ENCODE measurements at places on chromosomes 7 and 10.

GRCh38 chr7:77353911-77354310 lies 62.2 kb downstream of the GSAP start:
- DNase-seq = no peak

- DNase-seq = no peak
Observed at GRCh38 chr10:114026189-114027040, 17.3 kb upstream of the ADRB1 start.

GRCh38 chr7:87810130-87810529 lies 66.0 kb downstream of the SLC25A40 start:
- no peak for DNase-seq

DNA sequence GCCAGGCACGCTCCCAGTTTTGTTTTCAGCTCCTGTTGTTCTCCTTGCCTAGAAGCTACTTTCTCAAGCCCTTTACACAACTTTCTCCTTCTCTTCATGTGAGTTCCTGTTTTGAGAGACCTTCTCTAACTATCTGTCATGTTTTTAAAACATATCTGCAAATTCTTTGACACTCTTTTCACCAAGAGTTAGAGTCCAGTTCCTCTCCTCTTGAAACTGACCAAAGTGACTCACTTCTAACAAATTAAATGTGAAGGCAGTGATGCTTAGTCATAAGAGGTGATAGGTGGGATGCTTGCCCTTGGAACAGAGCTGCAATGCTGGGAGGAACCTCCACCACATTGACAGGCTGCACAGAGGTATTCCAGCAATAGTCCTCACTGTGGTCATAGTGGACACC lies 25.3 kb downstream of the ZSCAN25 start:
- no peak for DNase-seq

DNA sequence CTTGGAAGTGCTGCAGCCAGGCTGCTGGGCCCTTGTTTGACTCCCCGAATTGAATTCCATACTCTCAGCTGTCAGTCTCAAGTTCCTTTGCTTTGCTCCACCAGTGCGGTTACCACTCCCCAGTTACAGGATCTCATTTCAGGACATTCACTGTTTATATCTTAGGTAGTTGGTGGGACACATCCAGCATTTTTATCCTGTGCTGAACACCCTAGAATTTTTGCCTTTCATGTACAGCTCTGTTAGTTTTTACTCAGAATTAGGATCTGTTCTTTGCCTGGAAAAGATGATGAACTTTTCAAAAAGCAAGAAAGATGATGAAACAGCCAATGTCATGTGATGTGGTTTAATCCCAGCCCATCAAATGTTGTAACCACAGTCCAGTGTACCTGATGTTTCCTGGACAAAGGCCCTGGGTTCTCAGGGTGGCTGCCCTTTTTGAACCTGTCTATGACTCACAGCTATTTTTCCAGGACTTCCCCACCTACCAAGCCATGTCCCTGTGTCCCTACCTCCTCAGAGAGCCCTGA lies 149.7 kb downstream of the NOC3L start:
- no peak for DNase-seq

GRCh38 chr7:20296444-20296843 lies 34.3 kb upstream of the ITGB8 start:
- DNase-seq = no peak

DNA sequence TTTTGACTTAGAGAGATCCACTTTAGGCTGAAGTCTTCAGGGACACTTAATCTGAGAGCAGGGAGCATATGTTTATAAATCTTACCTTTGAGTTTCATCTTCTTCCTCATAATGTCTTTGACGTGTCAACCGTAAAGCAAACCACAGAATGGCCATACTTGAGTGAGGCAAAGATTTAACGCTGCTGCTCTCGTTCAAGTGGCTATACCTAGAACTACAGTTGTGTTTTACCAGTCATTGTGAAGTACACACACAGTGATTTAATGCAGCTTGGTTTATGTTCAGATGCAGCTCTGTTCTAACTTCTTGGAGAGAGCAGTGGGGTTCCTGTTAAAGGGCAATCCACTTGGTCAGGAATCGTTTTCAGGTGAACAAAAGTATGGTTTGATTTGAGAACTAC lies 39.9 kb upstream of the GOT1 start:
- no peak for DNase-seq

GRCh38 chr10:26739071-26739631 lies 41.6 kb downstream of the PDSS1 start:
- DNase-seq = no peak

DNA sequence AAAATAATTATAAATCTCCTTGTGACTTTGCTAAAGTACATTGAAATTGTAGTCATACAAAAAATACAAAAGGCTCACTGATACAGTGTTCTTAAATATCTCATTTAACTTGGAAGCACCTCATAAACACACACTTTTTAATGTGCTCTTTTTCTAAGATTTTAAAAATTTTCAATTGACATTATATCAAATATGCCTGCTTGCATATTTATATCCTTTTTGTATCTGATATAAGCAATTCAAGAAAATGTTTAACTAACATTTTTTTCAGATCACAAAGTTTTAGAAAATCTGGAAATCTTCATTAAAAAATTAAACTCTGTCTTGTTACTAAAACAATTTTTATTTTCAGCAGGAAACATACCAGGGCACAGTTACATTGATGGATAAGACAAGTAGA lies 661.5 kb downstream of the REEP3 start:
- no peak for DNase-seq

GRCh38 chr10:124403548-124403947 lies 15.2 kb downstream of the OAT start:
- no peak for DNase-seq

DNA sequence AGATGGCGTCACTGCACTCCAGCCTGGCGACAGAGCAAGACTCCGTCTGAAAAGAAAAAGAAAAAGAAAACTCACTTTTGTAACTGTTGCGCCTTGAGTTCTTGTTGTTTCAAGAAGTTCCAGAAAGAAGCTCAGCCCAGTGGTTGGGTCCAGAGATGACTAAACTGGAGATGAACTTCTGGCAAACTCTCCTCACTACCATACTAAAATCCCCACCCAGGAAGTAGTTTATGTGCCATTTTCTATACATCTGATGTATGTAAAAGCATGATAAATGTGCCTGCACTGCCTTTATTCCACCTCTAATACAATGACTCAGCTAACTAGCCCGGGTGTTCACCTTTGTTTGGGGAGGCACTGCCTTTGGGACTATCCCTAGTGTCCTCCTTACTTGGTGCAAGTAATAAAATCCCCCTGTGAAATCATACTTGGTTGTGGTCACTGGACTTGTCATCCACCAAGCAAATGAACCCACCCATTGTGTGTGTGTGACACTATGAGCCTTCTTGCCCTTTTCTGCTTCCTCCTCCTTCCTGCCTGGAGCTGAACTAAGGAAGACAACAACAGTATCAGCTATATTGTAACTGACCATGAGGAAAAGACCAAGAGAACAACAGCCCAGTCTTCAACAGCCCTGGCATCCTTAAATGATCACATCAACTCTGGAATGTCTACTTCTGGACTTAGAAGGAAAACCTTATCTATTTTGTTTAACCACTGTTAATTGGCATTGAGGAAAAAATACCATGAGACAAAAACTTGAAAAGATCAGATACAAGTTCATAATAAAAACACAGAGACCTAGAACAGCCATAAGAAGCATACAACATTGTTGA lies 33.6 kb downstream of the JMJD1C start:
- DNase-seq = no peak

- DNase-seq = no peak
Observed at GRCh38 chr10:52194191-52194590, 119.9 kb upstream of the DKK1 start.

DNA sequence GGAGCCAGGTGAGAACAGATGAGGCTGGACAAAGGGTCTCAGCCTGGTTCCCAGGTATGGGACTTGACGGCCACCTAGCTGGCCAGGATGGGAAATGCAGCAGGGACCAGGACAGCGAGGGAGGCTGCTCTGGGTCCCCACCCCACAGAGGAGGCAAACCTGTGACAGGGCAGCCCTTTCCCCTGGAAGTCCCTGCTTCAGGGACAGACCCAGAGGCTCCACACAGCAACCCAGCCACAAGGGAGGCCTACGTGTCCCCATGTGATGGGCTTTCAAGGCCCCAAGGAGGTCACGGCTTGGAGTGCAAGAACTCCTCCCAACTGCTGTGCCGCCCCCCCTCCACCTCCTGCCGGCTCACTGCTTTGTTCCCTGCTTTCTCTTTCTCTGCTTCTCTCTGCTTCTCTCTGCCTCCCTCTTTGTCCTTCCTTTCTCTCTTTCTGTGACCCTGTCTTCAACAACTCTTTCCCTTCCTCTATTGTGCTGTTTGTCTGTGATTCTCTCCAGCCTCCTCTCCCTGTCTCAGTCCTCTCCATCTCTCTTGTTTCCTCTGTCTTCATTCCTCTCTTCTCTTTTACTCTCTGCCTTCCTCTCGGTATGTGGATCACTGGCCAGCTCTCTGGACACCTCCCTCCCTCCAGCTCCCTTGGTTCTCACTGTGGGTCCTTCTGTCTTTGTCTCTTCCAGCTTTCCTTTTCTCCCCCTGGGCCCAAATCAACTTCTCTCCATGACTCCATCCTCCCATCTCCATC lies 9.6 kb upstream of the EIF5AL1 start:
- DNase-seq = no peak

DNA sequence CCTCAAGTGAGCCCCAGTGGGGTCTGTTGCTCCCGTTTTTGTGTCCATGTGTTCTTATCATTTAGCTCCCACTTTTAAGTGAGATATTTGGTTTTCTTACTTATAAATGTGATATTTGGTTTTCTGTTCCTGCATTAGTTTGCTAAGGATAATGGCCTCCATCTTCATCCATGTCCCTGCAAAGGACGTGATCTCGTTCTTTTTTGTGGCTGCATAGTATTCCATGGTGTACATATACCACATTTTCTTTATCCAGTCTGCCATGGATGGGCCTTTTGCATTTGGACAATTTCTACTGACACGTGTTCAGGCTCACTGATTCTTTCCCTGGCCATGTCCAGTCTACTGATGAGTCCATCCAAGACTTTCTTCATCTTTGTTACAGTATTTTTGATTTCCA lies 9.6 kb downstream of the SFXN2 start:
- no peak for DNase-seq

DNA sequence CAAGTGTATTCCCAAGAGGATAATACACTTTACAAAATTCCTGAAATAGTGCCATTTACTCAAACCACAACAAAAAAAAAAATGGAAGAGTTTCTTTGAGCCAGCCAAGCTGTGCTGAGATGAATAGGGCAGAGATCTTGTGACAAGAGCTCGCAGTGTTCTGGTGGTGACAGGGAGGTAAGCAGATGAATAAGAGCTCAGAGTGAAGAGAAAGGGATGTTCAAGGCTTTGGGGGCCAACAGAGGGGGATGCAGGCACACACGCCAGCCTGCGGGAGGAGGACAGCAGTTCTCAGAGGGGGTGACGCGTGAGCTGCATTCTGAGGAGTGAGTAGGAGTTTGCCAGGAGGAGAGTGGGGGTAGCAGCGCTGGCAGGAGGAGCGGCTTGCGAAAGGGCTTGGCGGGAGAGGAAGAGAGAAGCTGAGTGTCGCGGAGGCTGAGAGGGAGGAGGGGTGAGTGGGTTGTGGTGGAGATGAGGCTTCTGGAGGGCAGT lies 194.4 kb upstream of the IMMP2L start:
- DNase-seq = no peak

DNA sequence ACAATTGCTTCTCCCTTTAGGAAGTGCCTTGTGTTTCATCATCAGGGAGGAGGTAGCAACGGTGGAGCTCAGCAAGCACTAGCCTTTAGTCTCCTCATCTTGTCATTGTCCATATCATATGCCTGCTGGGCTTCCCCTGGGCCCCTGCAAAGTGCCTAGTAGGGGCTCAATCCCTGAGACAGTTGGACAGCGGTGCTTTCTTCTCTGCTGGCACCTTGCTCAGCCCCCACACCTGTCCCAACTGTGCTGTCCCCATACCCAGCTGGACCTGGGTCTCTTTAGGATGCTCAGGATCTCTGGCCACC lies 5.5 kb downstream of the SMARCD3 start:
- DNase-seq = no peak
